Naive thymus-derived CD4-positive, alpha-beta T cell (primary cell): ENCODE measurements at places on chromosomes 6 and 20. TPM values are rescaled to one million over a fixed set of nuclear protein-coding genes. Genes with fewer than 3 reads are reported as not detected.

GRCh38 chr20:10330071-10330470 lies 104.0 kb downstream of the MKKS start:
- H3K27me3 ChIP-seq, result no peaks in the 10 kb centered on the region
- no peak for DNase-seq
- no peaks in the 10 kb centered on the region for H3K36me3 ChIP-seq
- H3K27ac ChIP-seq, result no peak overlapping the region
- no peaks in the 10 kb centered on the region for H3K4me1 ChIP-seq

- H3K4me1 ChIP-seq, result no peaks in the 10 kb centered on the region
- no peaks in the 10 kb centered on the region for H3K36me3 ChIP-seq
- peak; percentile 79 for DNase-seq
- peak overlapping the region; percentile 79 for H3K4me3 ChIP-seq
- no peaks in the 10 kb centered on the region for H3K27me3 ChIP-seq
- peak overlapping the region; percentile 76 for H3K27ac ChIP-seq
Measured at GRCh38 chr6:28104392-28105244, 19.8 kb upstream of the ZSCAN16 start.

DNA sequence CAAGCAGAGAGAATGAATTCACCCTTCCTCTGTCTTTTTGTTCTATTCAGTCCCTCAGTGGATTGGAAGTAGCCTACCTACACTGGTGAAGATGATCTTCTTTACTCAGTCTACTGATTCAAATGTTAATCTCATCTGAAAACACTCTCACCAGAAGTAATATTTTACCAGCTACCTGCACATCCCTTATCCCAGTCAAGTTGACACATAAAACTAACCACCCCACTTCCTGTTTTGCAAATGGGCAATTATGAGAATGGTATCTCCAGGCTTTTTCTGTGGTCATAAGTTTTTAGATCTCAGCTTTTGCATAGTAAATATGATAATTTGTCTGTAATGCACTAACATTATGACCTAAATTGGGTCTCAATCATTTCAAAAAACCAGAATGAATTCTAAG lies 228.8 kb upstream of the ECI2 start:
- no peaks in the 10 kb centered on the region for H3K27me3 ChIP-seq
- H3K4me3 ChIP-seq, result no peak overlapping the region
- no peaks in the 10 kb centered on the region for H3K36me3 ChIP-seq
- no peak for DNase-seq
- no peaks in the 10 kb centered on the region for H3K4me1 ChIP-seq

- H3K4me3 ChIP-seq, result no peak overlapping the region
- no peaks in the 10 kb centered on the region for H3K4me1 ChIP-seq
- no peak overlapping the region for H3K27ac ChIP-seq
- no peaks in the 10 kb centered on the region for H3K27me3 ChIP-seq
- DNase-seq, result no peak
- no peaks in the 10 kb centered on the region for H3K36me3 ChIP-seq
Measured at GRCh38 chr6:167762259-167762962, 64.3 kb upstream of the AFDN start.

DNA sequence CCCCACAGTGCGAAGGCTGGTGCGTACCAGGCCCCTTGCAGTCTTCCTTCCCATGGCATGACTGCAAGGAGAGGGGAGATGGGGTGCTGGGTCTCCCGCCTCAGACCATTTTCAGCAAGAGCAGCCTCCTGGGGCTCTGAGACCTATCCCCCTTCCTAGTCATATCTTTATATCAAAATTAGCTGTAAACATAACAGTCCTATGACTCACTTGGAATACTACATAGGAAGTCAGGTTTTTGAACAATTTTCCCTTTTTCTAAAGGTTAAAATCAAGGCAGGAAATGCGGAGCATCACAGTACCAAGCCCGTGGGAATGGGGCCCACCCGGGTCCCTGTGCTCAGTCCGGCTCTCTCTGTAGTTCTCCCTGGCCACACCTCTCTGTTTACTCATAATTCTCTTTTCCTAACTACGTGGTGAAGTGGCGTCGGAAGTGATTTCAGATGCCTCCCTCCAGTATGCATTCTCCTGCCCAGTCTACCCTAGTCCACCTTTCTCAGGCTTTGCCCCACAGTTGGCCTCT lies 109.8 kb upstream of the TMEM170B start:
- peaks cover 4% of the 10 kb centered on the region for H3K4me1 ChIP-seq
- H3K4me3 ChIP-seq, result no peak overlapping the region
- H3K36me3 ChIP-seq, result no peaks in the 10 kb centered on the region
- no peak for DNase-seq
- H3K27ac ChIP-seq, result no peak overlapping the region

- H3K36me3 ChIP-seq, result no peaks in the 10 kb centered on the region
- H3K4me3 ChIP-seq, result no peak overlapping the region
- H3K27me3 ChIP-seq, result no peaks in the 10 kb centered on the region
- no peak for DNase-seq
Measured at GRCh38 chr6:133699741-133700385, 189.1 kb upstream of the TCF21 start.

GRCh38 chr6:32794510-32794909 lies 22.3 kb downstream of the HLA-DOB start:
- H3K36me3 ChIP-seq, result no peaks in the 10 kb centered on the region
- no peak overlapping the region for H3K27ac ChIP-seq
- peaks cover 16% of the 10 kb centered on the region for H3K4me1 ChIP-seq

- H3K27ac ChIP-seq, result no peak overlapping the region
- DNase-seq, result no peak
- H3K36me3 ChIP-seq, result no peaks in the 10 kb centered on the region
- no peaks in the 10 kb centered on the region for H3K4me1 ChIP-seq
- no peaks in the 10 kb centered on the region for H3K27me3 ChIP-seq
- no peak overlapping the region for H3K4me3 ChIP-seq
Measured at GRCh38 chr20:20138301-20139064, 86.2 kb downstream of the CFAP61 start.

- H3K4me3 ChIP-seq, result peak overlapping the region; percentile 64
- H3K36me3 ChIP-seq, result no peaks in the 10 kb centered on the region
- peaks cover 18% of the 10 kb centered on the region for H3K4me1 ChIP-seq
- peak; percentile 64 for DNase-seq
- no peaks in the 10 kb centered on the region for H3K27me3 ChIP-seq
Measured at GRCh38 chr20:2751878-2752566, 48.4 kb downstream of the CPXM1 start.

DNA sequence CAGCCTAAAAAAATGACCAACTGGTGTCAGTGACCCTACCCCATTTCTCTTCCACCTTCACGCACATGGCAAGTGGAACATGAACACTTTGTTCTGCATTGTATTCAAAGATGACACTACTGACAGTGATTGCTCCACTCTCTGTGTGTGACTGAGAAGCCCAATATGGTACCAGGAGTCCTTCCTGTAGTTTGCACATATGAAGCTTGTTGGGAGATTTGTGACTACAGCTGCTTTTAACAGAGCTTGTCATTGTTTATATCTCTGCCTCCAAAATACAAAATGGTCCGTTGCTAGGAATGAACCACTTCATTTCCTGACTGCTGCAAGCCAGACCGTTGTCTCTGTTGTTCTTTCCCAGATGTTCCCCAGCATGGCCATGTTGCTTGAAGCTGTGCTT lies 140.3 kb upstream of the TCF21 start:
- no peak overlapping the region for H3K27ac ChIP-seq
- no peaks in the 10 kb centered on the region for H3K4me1 ChIP-seq
- no peaks in the 10 kb centered on the region for H3K36me3 ChIP-seq
- H3K27me3 ChIP-seq, result no peaks in the 10 kb centered on the region

- no peaks in the 10 kb centered on the region for H3K36me3 ChIP-seq
- H3K27me3 ChIP-seq, result no peaks in the 10 kb centered on the region
- H3K27ac ChIP-seq, result no peak overlapping the region
- H3K4me3 ChIP-seq, result no peak overlapping the region
Measured at GRCh38 chr6:120274547-120274946, 925.0 kb upstream of the MAN1A1 start.

GRCh38 chr6:76839505-76839904 lies 623.8 kb downstream of the HTR1B start:
- no peaks in the 10 kb centered on the region for H3K27me3 ChIP-seq
- no peaks in the 10 kb centered on the region for H3K4me1 ChIP-seq
- no peak overlapping the region for H3K4me3 ChIP-seq
- DNase-seq, result no peak
- H3K27ac ChIP-seq, result no peak overlapping the region
- no peaks in the 10 kb centered on the region for H3K36me3 ChIP-seq

DNA sequence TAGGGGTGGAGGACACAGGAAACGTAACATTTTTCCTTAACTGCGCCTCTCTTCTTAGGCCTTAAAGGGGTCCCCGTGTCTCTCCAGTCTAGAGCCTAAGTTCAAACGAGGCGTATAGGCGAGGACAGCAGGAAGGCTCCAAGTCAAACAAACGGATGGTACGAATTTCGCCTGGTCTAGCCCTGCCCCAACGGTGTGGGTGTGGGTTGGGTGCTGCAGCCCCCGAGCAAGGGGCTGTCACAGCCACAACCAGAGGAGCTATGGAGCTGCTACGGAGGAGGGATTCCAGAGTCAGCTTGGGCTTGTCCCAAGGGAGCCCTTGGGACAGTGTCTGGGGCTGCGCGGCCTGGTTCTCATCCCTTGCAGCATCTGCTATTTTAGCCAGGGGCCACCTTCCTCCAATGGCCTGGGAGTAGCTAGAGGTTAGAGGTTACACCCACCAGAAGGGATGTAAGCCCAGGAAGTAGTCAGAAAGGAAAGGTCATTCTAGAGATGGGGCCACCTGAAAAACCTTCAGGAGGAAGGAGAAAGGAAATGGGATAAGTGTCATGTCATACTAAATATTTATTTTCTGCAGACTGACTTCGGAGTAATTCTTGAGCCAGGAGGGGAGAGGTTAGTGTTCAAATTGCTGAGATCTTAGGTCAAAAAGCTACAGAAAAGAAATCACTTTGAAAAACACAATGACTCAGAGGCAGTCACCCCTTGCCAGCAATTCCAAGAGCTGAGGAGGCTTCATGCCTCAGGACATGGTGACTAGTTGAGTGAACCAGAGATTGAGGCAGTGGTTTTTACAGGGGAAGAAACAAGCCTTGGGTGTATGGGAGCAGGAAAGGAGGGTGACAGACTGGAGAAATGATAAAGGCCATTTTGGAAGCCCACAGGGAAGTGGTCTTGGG lies 21.7 kb downstream of the VPS52 start:
- DNase-seq, result no peak
- H3K4me3 ChIP-seq, result peak overlapping the region; percentile 81
- no peaks in the 10 kb centered on the region for H3K36me3 ChIP-seq
- peaks cover 15% of the 10 kb centered on the region for H3K4me1 ChIP-seq
- peak overlapping the region; percentile 96 for H3K27ac ChIP-seq
- H3K27me3 ChIP-seq, result no peaks in the 10 kb centered on the region

- DNase-seq, result no peak
- no peak overlapping the region for H3K27ac ChIP-seq
Measured at GRCh38 chr20:15030826-15031225, 693.4 kb upstream of the FLRT3 start.

DNA sequence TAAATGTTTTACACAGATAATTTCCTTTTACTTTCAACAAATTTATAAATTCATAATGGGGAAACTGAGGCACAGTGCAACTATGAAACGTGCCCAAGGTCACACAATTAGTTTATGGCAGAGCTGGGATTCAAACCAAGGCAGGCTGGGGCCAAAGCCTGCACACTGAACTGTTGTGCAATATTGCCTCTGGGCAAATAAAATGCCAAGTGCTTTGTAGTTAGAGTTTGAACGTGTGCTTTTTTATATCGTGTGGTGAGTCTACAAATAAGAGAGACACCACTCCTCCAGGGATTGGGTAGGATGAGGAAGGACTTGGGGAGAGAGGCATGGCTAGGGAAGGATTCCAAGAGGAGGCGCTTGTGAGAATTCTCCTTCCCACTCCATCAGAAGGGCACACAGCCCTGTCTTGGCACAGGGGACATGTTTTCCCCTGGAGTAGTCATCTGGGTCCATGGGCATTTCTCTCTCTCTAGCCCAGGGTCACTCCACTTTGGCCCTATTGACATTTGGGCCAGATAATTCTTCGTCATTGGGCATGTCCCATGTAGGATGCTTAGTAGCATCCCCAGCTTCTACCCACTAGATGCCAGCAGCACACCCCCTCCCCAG lies 2.8 kb upstream of the CDH22 start:
- no peak overlapping the region for H3K27ac ChIP-seq
- no peak overlapping the region for H3K4me3 ChIP-seq
- peaks cover 7% of the 10 kb centered on the region for H3K27me3 ChIP-seq
- H3K4me1 ChIP-seq, result no peaks in the 10 kb centered on the region
- H3K36me3 ChIP-seq, result no peaks in the 10 kb centered on the region
- no peak for DNase-seq

- H3K4me1 ChIP-seq, result no peaks in the 10 kb centered on the region
- no peaks in the 10 kb centered on the region for H3K27me3 ChIP-seq
- no peak for DNase-seq
- H3K4me3 ChIP-seq, result no peak overlapping the region
- no peak overlapping the region for H3K27ac ChIP-seq
Measured at GRCh38 chr6:146281651-146282362, 252.9 kb downstream of the GRM1 start.

GRCh38 chr20:8434326-8434876 lies 302.3 kb downstream of the PLCB1 start:
- H3K4me3 ChIP-seq, result no peak overlapping the region
- no peaks in the 10 kb centered on the region for H3K36me3 ChIP-seq
- no peaks in the 10 kb centered on the region for H3K27me3 ChIP-seq
- H3K27ac ChIP-seq, result no peak overlapping the region
- DNase-seq, result no peak

- no peaks in the 10 kb centered on the region for H3K4me1 ChIP-seq
- H3K4me3 ChIP-seq, result no peak overlapping the region
- no peak overlapping the region for H3K27ac ChIP-seq
- no peaks in the 10 kb centered on the region for H3K36me3 ChIP-seq
Measured at GRCh38 chr6:119673741-119674140, 324.2 kb upstream of the MAN1A1 start.

GRCh38 chr6:135902756-135903331 lies 51.3 kb downstream of the PDE7B start:
- peaks cover 12% of the 10 kb centered on the region for H3K4me1 ChIP-seq
- no peak overlapping the region for H3K27ac ChIP-seq
- no peak for DNase-seq
- no peaks in the 10 kb centered on the region for H3K36me3 ChIP-seq
- H3K4me3 ChIP-seq, result no peak overlapping the region
- H3K27me3 ChIP-seq, result no peaks in the 10 kb centered on the region

- no peaks in the 10 kb centered on the region for H3K36me3 ChIP-seq
- peaks cover 8% of the 10 kb centered on the region for H3K4me1 ChIP-seq
- H3K27me3 ChIP-seq, result no peaks in the 10 kb centered on the region
- H3K4me3 ChIP-seq, result peak overlapping the region; percentile 56
- H3K27ac ChIP-seq, result peak overlapping the region; percentile 89
- DNase-seq, result no peak
Measured at GRCh38 chr20:35283441-35284266, 918 bp downstream of the EIF6 start.

ZC2HC1B gene
- not detected for total RNA-seq

CFB gene
- total RNA-seq, result 1.4 TPM

ELOVL2 gene
- not detected for total RNA-seq

TNXB gene
- total RNA-seq, result 4.1 and 8.8 TPM in 2 replicates

C6orf58 gene
- not detected for total RNA-seq

PSORS1C1 gene
- total RNA-seq, result not detected

SLC18B1 gene
- 16.4 TPM for total RNA-seq

C6orf132 gene
- not detected for total RNA-seq

FAM229B gene
- 2.0 TPM for total RNA-seq
